ENCODE measurements at places on chromosomes 6 and 20.

- DNase-seq = no peak
Measured at GRCh38 chr6:5059036-5059896, 25.9 kb upstream of the PPP1R3G start.

GRCh38 chr6:34236131-34236442, 586 bp upstream of the HMGA1 start:
- DNase-seq = no peak

DNA sequence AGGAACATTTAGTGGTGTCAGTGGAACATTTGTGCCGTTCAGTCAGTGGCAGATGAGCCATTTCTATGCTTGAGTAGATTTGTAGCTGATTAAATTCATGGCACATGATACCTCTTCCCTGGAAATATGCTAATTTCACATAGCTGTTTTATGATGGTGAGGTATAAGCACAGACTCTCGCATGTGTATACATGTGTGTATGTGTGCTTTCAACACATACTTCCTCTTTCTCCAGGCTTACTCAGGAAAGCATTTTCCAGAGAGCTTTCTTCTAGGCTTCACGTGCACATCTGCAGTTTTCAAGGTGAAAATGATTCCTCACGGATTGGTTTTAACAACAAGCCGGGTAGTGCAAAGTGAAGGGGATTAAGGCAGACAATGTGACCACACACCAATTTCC, 396.5 kb downstream of the HDGFL1 start:
- no peak for DNase-seq

DNA sequence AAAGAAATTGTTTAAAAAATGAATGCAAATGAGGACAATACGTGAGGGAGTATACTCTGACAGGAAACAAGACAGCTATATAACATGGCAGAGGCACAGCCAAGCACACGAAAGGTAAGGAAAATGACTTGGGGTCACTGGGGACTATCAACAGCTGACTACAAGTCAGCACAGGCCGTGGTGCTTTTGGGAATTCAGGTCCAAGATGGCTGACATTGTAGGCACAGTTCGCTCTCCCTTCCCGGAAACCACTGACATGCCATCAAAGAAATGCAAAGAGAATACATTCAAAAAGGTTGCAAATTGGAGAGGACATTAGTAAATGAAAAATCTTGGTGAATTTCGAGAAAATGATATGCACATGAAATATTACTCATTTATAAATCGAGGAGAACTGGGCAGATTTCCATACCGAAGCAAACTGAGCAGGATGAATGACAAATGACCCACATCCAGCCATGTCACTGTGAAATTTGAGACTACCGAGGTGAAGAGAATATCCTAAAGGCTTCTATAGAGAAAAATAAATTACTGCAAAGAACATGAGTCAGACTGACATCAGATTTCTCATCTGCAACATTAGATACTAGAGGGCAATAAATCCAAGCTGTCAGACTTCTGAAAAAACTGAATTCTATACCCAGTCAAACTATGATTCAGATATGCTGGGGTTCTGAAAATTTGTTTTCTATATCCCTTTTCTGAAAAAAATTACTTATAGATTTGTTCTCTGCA, 391.1 kb downstream of the BTBD9 start:
- DNase-seq = no peak

DNA sequence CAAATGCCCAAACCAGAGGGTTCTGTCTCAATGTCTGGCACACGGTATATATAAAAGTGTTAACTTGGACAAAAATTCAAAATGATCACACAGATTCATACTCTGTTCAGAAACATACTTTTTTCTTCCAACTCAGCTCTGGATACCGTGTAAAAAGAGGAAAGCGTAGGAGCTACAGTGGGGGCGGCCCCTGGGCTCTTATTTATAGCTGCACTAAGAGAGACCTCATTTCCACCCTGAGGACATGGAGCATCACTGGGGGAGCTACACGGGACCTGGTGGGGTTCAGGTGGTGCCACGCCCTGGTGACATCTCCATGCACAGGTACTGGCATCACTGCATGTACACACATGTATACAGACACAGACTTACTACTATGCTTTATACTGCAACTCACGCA, 185.9 kb upstream of the FOXQ1 start:
- no peak for DNase-seq

GRCh38 chr20:35301426-35301825, 9.2 kb upstream of the FAM83C start:
- no peak for DNase-seq

DNA sequence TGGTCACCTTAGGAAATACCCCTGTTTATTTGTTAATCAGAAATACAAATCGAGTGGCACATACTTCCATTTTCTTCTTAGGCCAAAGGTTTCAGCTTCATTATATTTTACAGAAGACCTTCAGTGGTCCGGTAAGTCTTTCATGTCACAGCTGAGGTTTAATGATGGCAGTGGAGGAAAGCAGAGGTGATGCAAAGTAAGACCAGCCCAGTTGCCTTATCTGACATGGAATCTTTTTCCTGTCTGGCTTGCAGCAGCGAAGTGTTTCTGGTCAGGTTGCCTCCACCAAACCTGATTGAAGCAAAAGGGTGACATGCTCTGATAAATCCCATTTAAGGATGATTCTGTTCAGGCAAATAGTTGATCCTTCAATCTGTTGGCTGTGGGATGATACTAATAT, 100.0 kb downstream of the PRDM1 start:
- no peak for DNase-seq

- no peak for DNase-seq
Measured at GRCh38 chr6:24353861-24354260, 4.0 kb downstream of the DCDC2 start.

GRCh38 chr20:8974009-8974708, 94.7 kb upstream of the PLCB4 start:
- DNase-seq = no peak

DNA sequence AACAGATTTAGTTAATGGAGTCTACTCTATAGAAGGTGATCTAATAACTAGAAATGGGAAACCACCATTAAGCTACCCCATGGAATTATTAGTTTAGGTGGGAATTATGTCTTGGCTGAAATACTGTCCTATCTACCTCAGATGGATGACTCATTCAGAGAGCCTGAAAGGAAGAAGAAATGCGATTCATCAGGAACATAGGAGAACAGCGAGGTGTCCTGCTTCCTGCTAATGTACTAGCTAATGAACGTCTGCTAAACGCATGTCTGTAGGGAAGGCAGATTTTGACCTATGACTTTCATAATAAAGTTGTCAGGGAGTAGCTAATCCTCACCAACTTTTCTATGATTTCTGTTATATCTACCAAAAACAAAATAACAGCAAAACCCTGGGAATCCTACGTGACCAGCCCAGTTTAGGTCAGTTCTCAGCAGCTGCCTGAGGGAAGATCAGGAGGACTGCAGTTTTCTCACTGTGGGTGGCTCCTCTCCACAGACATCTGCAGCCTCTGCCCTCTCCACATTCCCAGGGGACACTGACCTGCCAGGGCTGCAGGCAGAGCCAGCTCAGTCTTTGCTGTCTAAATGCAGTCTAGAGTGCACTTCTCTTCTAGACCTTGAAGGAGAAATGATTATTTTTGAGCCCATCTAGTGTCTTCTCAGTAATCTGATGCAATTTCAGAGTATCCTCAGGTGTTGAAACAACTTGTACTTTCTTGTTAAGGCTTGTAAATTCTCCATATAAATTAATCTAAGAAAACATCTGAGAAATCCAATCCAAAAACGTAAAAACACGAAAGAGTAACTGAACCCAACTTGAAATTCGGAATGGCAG, 18.1 kb upstream of the SFT2D1 start:
- DNase-seq = no peak

GRCh38 chr6:157675831-157676230, 147.2 kb upstream of the SNX9 start:
- no peak for DNase-seq

DNA sequence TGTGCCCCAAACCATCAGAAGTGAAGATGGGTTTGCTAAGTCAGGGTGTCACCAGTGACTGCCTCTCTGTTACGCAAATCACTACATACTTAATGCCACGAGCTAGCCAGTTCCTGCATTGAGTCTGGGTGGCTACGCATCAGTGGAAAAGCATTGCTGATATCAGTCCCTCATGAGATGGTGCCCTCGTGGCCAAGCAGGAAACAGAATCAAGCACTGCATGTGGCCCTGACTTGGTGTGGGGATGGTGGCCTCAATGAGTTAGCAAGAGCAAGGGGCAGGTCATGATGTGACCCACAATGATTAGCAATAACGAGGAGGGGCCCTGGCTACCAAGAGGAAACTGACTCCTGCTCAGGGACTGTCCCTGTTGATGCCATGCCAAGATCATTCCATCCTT, 51.6 kb upstream of the FNDC1 start:
- DNase-seq = no peak

DNA sequence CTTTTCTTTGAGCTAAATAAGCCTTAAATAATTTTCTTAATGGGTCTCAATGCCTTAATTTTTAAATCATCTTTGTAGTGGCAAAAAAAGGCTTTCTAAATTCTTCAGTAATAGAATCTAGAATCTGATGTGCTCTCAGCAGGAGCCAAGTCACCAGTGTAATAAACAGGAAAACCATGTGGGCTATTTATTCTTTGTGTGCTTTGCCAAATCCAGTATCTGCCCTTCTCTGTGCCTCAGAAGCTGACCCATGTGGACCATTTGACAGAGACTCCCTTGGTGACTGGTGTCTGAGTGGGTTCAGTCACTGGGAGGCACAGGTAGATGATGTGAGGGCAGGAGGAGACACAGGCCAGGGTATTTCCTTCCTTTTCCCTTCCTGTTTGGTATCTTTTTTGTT, 152.9 kb downstream of the PAK5 start:
- no peak for DNase-seq

DNA sequence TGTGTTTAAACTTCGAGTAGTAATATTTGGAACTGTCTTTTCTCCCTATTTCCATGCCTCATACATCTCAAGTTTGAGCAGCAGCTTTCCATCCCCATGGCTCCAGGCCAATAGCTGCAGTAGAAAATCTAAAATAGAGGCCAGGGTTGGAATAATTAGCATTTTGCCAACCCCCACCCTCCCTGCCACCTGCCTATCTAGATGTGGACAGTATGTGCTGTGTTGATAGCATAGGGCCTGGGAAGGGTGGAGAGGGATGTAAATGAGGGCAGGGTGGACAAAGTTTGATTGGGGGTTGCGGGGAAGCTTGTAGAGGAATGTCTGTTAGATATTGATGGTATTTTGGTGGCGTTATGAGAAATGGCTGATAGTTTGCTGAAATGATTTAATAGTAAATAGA, 5.6 kb downstream of the TOP1 start:
- DNase-seq = no peak

DNA sequence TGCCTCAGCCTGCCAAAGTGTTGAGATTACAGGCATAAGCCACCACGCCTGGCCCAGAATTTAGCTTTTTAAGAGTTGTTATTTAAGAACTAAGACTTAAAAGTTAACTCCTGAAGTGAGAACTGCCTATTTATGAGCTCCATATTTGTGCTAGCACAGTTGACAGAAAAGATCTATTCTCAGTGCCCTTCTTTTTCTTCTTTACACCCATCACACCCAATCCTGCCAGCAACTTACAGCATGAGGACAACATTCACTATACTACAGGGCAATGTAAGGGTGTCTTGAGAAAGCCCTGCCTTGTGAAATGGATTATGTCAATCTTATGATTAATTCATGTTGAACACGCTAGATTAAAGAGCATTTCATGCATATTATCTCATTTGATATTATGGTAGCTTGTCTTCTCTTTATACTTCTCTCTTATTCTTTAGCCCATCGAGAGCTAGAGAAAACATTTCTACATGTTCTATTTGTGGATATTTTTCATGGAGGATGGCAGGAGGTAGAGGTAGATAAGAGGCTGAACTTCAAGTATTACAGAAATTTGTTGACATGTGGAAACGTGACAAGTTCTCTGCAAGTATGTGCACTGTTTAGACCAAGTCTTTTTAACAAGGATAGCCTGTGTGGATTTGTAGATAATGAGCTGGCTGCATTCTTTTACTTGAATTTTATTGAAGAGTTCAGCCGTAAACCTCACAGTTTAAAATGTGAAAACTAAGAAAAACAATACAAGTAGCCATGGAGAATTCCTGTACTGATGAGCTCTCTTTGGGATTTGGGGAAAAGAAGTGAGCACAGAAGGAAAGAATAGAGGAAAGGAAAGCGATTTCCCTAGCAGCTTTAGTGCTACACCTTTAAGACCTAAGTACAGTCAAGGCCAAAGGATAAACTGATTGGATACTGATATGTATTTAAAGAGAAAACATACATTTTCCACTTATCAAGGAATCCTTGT, 212.2 kb downstream of the ARHGAP18 start:
- DNase-seq = no peak

DNA sequence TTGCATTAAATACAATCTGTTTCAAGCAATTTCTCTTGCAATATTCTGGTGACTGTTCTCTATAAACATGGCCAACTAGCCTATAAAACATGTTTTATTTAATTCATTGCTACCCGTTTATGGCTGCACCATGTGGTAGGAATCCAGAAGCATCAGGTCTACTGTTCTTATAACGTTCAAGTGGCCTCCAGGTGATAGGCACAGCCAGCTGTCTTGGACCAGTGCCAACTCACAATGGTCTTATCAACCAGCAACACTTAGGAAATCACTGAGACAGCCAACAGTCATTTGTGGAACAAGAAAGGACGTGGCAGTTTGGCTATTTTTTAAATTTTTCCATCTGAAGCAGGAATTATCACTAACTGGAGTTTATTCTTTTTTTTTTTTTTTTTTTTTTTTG, 193.6 kb downstream of the NKAIN2 start:
- DNase-seq = no peak

DNA sequence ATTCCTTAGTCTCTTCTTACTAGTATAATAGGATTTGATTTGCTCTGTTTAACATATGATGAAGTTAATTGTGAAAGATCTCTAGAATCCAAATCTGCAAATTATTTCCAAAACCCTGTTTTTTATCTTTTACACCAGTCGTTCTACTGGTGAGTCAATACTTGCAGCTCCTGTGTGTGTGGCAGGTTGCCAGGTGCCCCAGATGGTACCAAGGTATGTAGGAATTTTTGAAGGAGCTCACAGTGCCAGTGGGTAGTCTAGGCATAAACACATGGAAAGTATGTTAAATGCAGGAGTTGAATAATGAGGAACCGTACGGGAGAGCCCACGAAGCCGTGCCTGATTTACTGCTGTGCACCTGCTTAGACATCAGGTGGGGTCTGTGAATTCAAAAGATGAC, 192.2 kb downstream of the FARS2 start:
- no peak for DNase-seq

DNA sequence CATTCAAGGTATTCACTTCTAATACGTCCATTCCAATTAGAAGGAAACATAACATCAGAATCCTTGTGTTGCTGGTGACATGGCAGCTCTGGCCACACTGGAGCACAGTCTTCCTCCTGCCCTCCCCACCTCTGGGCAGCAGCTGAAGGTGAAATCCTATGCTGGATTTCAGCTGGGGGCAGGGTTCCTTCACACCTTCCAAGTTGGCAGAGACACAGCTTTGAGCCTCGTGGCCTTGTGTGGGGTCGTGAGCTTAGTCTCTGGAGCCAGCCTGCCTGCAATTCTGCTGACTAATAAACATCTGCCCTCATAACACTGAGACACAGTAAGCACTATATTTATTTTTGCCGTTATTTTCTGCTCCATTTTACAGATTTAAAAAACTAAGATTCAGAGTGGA, 218.9 kb upstream of the RIN2 start:
- no peak for DNase-seq

- DNase-seq = no peak
Measured at GRCh38 chr6:137754366-137754765, 112.7 kb upstream of the TNFAIP3 start.
